ENCODE measurements at places on chromosomes 3 and 15.

- no peak for DNase-seq
Observed at GRCh38 chr3:46843508-46843907, 19.7 kb downstream of the MYL3 start.

DNA sequence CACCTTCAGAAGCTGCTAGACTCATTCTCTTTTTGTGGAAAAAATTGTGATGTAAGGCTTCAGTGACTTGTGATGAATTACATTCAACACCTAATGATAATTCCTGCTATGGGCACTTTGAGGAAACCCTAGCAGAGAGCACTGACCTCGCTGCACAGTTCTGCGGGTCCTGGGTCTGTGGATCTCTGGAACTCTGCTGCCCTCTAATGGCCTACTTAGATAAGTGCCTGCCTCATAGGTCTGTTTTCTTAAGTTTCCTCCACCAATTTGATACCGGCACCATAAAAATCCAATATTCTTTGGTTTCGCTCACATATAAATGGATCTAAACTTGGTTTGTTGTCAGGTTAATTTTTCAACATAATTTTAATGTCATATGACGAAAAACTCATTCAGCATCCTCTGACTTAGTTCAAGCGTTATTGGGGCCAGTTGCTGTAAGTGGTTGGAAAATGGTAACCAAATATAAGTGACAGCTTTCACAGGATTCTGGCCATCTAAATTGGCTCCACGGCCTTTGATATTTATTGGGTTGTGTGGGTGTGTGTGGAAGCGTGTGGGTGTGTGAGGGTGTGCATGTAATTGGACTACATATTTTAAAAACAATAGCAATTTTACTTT, 10.4 kb downstream of the SLITRK3 start:
- DNase-seq, result peak; percentile 67

GRCh38 chr15:24823473-24823872, 131.3 kb upstream of the SNRPN start:
- peak; percentile 96 for DNase-seq

- peak; percentile 87 for DNase-seq
Observed at GRCh38 chr15:28125673-28126651, 26.8 kb upstream of the OCA2 start.

GRCh38 chr15:88484682-88485331, 17.3 kb downstream of the MRPS11 start:
- peak; percentile 47 for DNase-seq

GRCh38 chr3:128077202-128077624, 25.0 kb downstream of the SEC61A1 start:
- no peak for DNase-seq

- DNase-seq, result no peak
Observed at GRCh38 chr3:58434511-58434910, 879 bp upstream of the PDHB start.
